ENCODE measurements at places on chromosomes 4 and X. TPM values are rescaled to one million over a fixed set of nuclear protein-coding genes. Genes with fewer than 3 reads are reported as not detected.

BANK1 gene
- 354 TPM for total RNA-seq

FRMD7 gene
- total RNA-seq = not detected

OTC gene
- not detected for total RNA-seq

SLIT2 gene
- not detected for total RNA-seq

KCNIP4 gene
- not detected for total RNA-seq

GPR34 gene
- total RNA-seq = not detected

MAPK10 gene
- total RNA-seq = 3.1 TPM

NEIL3 gene
- not detected for total RNA-seq

BEX3 gene
- total RNA-seq = 1.7 TPM

ZNF827 gene
- total RNA-seq = 28.5 TPM

MAGEC2 gene
- not detected for total RNA-seq

ZNF157 gene
- total RNA-seq = 1.1 TPM

ATP1B4 gene
- not detected for total RNA-seq

ACE2 gene
- total RNA-seq = not detected

PAGE3 gene
- not detected for total RNA-seq

CD40LG gene
- 0.30 TPM for total RNA-seq

FAM241A gene
- 0.79 TPM for total RNA-seq

GABRG1 gene
- total RNA-seq = not detected

DNAAF6 gene
- not detected for total RNA-seq

TSPAN7 gene
- not detected for total RNA-seq

IL3RA gene
- 1.6 TPM for total RNA-seq

SPANXB1 gene
- total RNA-seq = not detected

SSX1 gene
- not detected for total RNA-seq

CXCL11 gene
- total RNA-seq = not detected

ADGRG4 gene
- total RNA-seq = not detected

NAT8L gene
- 0.34 TPM for total RNA-seq

STEEP1 gene
- total RNA-seq = 27.6 TPM

KLB gene
- total RNA-seq = 0.10 TPM

KLKB1 gene
- total RNA-seq = 0.73 TPM

All from B cell (primary cell).